ENCODE measurements at places on chromosomes 4 and X.

GRCh38 chrX:12580548-12580947 is 210.7 kb upstream of the PRPS2 start:
- DNase-seq = no peak

DNA sequence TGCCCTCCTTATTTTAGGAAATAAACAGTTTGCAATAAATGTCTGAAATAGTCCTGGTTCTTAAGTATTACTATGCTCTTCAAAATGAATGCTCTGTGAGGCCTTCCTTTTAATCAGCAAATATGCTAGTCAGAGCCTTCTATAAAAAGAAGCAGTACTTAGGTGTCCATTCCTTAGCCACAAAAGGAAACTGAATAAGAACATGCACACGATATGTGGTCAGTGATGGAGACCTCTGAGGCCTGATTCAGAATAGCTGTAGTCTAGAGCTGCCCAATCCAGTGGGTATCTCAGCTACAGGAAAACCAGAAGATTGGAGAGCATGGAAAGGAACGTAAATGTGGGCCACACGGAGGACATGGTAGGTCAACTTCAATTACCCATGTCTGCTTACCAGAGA is 141.8 kb downstream of the RASL11B start:
- no peak for DNase-seq

- DNase-seq = no peak
These were observed 132.7 kb upstream of the ADGRL3 start for GRCh38 chr4:61067381-61067780.

GRCh38 chrX:109252789-109253188 is 229.1 kb downstream of the GUCY2F start:
- no peak for DNase-seq

DNA sequence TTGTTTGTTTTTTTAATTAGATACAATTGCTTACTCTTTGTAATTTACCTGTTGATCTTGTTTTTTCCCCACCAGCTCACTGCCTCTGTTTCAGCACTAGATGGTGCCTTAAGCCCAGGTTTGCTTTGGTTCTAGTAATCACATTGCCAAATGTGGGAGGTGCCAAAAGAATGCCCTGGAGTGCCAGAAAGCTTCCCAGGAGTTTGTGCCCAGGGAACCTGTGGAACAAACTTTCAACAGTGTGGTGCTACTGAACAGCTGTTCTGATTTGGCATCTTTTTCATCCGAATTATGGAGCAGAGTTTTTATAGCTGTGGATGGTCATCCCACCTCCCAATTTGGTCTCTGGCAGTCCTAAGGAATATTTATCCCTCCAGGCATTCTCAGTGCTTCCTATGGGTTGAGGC is 1000.7 kb downstream of the STIM2 start:
- no peak for DNase-seq

GRCh38 chr4:184097815-184098214 is 119.9 kb downstream of the ENPP6 start:
- DNase-seq = no peak

- DNase-seq = no peak
These were observed 33.8 kb upstream of the AMELX start for GRCh38 chrX:11259437-11259836.

- DNase-seq = peak; percentile 78
These were observed 3.0 kb downstream of the GIMD1 start for GRCh38 chr4:106365613-106366012.

GRCh38 chr4:141133999-141134995 is 1.0 kb upstream of the RNF150 start:
- DNase-seq = no peak
